ENCODE measurements at places on chromosomes 4 and X. TPM values are rescaled to one million over a fixed set of nuclear protein-coding genes. Genes with fewer than 3 reads are reported as not detected.

The RIPPLY1 gene
- not detected for total RNA-seq

The RASL11B gene
- total RNA-seq, result not detected

DNA sequence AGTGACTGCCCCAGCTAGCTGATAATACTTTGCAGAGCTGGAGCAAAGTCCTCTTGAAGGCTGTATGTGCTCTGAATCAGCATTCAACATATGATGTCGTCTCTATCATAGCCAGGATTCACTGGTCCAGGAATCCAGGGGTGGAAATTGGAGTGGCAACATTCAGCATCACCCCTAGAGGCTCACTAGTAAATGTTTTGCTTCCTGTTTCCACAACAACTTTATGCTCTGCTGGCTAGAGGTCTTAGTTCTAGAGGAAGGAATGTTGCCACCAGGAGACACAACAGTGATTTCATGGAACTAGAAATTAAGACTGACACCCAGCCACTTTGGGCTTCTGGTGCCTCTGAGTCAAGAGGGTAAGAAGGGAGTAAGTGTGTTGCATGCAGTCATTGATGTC lies 11.3 kb downstream of the MAGEA1 start:
- peak; percentile 1 for DNase-seq

GRCh38 chrX:131262738-131263679 lies 26.1 kb downstream of the IGSF1 start:
- DNase-seq, result peak; percentile 25

GRCh38 chrX:72554448-72555140 lies 18.0 kb downstream of the HDAC8 start:
- peak; percentile 29 for DNase-seq

DNA sequence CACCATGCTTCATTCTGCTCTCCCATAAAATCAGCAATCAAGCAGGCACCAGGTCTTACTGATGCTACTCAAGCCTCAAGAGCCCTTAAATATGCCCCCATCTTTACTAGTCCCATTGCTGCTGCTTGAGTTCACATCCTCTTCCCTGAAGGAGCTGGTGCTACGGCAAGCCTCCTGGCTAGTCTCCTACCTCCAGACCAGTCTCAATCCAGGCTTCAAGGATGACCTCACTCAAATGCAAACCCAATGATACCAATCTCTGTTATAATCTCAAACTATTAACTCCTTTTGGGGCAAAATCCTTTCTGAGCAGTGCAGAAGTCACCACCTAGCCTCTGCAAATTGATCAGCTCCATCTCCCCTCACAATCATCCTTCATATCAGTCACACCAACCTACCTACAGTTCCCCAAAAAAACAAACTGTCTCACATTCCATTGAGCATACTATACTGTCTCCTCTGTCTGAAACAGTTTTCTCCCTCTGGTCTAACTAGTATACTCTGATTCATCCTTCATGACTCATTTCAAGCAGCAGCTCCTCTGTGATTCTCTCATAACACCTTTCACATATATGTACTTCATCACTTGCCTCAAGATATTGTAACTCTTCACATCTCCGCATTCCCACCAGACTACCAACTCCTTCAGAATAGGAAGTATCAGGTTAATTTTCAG lies 30.0 kb downstream of the PAPSS1 start:
- peak; percentile 84 for DNase-seq

DNA sequence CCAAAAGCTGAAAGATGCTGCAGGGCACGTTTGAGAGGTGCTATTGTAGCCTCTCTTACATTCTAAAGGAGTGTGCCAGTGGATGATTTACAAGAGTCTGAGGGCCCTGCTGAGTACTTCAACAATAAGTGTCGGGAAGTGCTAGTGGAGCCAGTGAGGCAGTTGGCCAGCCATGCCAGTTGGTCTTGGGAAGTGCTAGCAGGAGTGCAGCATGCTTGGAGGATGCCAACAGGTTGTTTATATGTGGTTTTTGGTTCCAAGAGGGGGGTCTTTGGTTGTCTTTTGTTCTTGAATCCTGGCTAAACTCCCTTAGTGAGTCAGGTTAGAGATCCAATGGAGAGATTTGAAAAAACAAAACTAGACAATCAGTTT lies 335.3 kb downstream of the PABPC4L start:
- DNase-seq, result peak; percentile 89

DNA sequence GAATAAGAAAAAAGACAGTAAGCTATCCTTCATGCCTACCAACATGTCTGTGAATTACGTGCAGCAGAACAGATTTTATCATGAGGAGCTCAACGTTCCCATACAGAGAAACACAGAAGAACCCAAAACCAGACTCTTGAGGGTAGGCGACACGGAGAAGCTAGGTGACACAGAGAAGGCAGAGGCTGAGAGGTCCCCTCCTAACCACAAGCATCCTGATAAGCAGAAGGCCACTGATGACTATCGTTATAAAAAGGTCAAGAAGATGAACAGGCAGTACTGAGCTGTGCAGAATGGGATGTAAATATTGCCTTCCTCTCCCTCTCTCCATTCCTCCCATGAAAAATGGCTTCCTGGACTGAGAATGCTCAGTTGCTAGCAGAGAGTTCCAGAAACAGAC lies 350.2 kb upstream of the BOD1L1 start:
- no peak for DNase-seq

DNA sequence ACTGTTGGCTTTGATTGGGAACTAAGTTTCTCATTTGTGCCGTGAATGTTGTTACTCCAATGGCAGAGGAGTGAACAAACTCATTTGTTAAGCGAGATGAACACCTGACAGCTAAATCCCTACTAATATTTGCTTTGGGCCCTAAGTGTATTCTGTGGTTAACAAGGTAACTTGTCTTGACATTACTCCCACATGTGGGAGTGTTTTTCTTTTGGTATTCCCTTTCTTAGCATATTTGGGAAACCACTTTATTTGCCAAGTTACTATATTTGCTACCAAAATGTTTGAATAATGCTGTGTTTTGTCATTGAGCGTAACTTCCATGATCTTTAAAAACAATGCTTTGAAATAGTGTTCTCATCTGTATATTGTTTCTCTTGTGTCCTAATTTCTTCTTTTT lies 82.5 kb downstream of the ARHGAP10 start:
- DNase-seq, result no peak

DNA sequence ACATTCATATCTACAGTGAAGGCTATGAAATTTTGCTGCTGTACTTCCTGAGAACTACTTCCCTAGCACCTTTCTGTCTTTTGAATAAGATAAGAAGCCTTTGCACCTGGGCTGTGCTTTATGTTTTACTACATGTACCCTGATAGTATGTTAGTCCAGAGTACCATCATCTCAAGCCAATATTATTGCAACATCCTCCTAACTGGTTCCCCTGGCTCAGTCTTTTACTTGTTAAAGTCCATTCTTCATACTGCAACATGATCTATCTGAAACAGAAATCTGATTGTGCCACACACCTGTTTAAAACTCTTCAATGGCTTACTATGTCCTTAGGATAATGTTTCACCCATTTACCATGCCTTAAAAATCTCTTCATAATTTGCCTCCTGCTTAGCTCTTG lies 102.3 kb downstream of the AGTR2 start:
- DNase-seq, result peak; percentile 30

GRCh38 chr4:39134683-39135306 lies 47.5 kb upstream of the WDR19 start:
- DNase-seq, result no peak

- DNase-seq, result peak; percentile 57
Measured at GRCh38 chrX:112844250-112844649, 3.6 kb upstream of the AMOT start.
